PC-9 (cell line): ENCODE measurements at places on chromosomes 16 and 17. TPM values are rescaled to one million over a fixed set of nuclear protein-coding genes. Genes with fewer than 3 reads are reported as not detected.

DNA sequence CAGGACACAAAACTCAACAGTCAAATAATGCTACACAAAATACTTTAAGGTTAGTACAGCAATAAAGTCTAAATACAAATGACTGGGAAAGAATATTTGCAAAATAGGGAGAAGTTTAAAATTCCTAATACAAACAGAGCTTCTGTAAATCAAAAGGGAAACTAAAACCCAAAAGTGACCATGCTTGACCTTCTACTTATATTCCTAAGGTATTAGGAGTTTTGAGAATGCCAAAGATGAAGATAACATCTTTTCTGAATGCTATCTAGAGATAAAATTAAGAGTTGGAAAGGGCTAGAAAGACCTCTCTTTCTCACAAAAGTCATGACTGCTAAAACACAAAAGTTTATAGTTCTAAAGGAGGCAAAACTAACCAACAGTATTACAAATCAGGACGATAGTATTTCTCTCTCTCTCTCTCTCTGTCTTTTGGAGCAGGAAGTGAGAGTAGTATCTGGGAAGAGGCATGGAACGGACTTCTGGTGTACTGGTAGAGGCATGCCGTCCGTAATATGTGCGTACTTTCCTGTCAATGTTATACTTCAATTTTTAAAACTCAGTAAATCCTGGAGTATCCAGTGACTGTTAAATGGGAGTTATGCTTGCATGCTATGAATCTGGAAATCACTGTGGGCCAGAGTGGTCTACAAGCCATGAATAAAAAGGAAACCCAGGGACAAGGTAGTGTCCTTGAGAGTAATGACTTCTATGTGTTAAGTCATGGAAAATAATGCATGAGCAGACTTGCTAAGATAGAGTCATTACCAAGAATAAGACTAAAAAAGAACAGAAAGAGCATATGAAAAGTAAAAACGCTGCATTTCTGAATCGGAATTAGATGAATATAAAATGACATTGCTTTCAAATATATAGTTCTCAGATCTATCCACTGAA is 49.7 kb upstream of the ANKFY1 start:
- no peaks in the 10 kb centered on the region for H3K36me3 ChIP-seq
- H3K27ac ChIP-seq = peak overlapping the region; percentile 48
- no peak for DNase-seq
- H3K4me1 ChIP-seq = peaks cover 9% of the 10 kb centered on the region
- H3K4me3 ChIP-seq = no peak overlapping the region

DNA sequence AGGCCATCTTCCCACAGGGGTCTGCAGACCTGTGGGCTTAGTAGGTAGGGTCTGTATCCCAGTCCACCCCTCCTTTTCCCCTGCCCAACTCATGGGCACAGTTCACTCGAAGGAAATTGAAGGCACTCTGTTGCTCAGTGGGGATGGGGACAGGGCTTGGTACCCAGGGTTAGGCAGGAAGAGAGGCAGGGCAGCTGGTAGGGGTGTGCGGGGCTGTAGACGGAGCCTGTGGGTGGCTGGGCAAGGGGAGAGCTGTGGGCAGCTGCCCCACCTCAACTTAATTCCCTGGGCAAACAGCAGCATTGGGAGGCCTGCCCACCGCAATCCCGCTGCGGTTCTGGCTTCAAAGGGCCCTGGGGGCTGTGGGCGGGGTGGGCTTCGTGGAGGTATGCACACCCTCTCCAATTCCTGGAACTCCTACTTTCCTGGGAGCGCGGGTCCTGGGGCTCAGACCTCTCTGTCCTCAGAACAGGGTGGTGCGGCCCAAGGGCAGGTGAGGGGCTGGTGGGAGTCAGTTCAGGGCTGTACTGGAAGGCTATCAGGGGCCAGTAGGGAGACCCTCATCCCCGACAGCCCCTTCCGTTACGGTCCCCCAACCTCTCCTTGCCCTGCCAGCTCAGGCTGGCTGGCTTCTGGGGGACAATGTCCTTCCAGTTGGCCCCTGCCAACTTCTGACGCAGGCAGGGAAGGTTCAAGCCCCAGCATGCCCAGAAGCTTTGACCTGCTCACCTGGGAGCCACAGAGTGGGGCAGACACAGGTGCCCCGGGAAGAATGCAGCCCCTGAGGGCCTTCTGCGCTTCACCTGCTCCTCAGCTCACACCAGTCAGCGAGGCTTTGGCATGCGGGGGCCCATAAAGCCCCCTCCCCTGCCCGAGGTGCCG is 9.1 kb downstream of the FOXJ1 start:
- no peaks in the 10 kb centered on the region for H3K27me3 ChIP-seq
- H3K36me3 ChIP-seq = no peaks in the 10 kb centered on the region
- DNase-seq = peak; percentile 52
- no peak overlapping the region for H3K4me3 ChIP-seq

RNF227 gene
- 3.1 and 4.2 TPM in 2 replicates for total RNA-seq

DNA sequence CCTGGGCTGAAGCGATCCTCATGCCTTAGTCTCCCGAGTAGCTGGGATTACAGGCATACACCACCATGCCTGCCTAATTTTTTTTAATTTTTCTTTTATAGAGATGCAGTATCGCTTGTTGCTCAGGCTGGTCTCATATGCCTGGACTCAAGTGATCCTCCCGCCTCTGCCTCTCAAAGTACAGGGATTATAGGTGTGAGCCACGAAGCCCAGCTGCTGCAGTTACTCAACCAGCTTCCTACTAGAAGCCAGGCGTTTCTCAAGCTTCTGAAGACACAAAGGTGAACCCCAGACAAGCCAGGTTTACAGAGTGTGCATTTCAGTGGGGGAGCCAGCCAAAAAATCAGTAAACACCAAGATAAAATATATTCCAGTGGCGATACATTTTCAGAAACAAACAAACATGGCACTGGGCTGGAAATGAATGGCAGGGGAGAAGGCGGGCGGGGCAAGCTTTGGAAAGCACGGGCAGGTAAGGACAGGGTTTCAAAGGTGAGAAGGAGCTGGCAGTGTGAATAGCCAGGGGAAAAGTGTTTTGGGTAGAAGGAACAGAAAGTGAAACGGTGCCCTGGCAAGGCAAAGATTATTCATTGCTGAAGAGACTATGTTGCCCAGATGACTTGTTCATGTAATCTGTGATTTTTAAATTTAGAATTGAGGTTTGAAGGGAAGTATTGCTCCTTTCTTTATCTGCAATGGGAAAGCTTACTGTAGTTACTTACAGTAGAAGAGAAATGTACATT is 471.1 kb downstream of the WWOX start:
- no peak overlapping the region for H3K27ac ChIP-seq
- no peaks in the 10 kb centered on the region for H3K4me1 ChIP-seq
- DNase-seq = no peak
- no peaks in the 10 kb centered on the region for H3K36me3 ChIP-seq
- H3K4me3 ChIP-seq = no peak overlapping the region

DNA sequence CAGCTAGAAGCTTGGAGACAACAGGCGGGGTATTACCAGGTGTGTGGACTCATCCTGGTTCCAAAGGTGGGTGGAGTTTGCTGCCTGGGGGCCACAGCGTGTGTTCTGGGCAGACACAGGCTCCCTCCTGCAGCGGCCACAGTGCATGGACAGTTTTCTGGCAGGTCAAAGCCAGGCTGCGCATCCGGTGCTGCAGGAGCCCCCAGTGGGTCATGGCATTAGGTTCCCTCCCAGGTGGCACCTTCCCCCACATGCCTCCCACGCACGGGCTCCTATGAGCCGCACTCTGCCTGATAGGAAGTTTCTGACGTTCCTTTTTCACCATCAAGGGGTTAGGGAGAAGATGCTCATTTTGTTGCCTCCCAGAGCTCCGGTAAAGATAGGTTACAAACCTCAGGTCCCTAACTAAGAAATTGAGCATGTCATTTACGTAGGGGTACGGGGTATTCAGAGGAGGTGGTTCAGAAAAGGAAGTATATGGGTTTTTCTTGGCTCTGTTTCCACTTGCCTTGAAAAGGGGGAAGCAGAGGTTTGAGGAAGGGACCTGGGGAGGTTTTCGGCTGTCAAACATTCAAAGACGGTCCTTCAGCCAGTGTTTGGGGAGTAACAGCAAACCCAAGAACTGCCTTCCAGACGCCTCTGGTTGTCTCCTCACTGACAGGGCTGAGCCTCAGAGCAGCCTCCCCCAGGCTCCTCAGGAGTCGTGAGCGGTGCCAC is 32.7 kb upstream of the NAT9 start:
- no peaks in the 10 kb centered on the region for H3K27me3 ChIP-seq
- no peak for DNase-seq
- H3K4me3 ChIP-seq = no peak overlapping the region
- H3K36me3 ChIP-seq = no peaks in the 10 kb centered on the region

NPIPA7 gene
- total RNA-seq = 5.7 and 7.2 TPM in 2 replicates

TBC1D3E gene
- not detected in 2 replicates for total RNA-seq

SPNS3 gene
- total RNA-seq = 14.8 and 15.9 TPM in 2 replicates

DNA sequence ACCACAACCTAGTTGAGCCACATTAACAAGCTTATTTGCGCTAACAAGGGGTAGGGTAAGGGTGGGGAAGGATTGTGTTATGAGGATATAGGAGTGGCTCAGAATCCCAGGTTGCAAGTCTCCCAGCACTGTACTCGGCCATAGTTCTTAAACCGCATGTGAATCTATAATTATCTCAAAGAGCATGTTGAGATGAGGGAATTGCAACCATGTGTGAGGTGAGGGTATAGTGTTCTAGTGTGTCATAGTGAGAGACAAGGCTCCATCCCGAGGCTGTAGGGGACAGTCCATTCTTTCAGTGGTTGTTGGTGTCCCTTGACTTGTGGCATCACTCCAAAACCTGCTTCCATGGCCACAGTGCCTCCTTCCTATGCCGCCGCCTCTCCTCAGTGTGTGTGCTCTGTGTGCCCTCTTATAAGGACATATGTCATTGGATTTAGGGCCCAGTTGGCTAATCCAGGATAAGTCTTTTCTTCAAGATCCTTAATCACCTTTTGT is 22.7 kb upstream of the ATP5MC1 start:
- H3K4me3 ChIP-seq = no peak overlapping the region
- H3K4me1 ChIP-seq = no peaks in the 10 kb centered on the region
- no peaks in the 10 kb centered on the region for H3K36me3 ChIP-seq
- no peak for DNase-seq
- H3K27me3 ChIP-seq = no peaks in the 10 kb centered on the region
- no peak overlapping the region for H3K27ac ChIP-seq

DNA sequence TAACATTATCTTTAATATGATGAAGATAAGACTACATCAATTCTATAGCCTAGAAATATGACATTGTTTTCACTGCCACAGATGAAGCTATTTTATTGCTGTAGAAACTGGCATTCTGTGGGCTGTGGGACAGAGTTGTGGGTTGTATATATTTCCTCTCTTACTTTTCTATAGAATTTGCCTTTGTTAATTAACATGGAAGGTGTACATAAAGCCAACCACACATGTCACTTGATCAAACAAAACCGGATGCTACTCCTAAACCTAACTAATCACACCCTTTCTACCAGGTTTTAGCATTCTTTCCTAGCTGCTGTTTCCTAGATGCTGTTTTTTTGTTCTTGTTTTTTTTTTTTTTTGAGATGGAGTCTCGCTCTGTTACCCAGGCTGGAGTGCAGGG is 81.2 kb upstream of the ATP2A3 start:
- no peaks in the 10 kb centered on the region for H3K4me1 ChIP-seq
- H3K27me3 ChIP-seq = no peaks in the 10 kb centered on the region
- no peak for DNase-seq
- no peak overlapping the region for H3K27ac ChIP-seq

DNA sequence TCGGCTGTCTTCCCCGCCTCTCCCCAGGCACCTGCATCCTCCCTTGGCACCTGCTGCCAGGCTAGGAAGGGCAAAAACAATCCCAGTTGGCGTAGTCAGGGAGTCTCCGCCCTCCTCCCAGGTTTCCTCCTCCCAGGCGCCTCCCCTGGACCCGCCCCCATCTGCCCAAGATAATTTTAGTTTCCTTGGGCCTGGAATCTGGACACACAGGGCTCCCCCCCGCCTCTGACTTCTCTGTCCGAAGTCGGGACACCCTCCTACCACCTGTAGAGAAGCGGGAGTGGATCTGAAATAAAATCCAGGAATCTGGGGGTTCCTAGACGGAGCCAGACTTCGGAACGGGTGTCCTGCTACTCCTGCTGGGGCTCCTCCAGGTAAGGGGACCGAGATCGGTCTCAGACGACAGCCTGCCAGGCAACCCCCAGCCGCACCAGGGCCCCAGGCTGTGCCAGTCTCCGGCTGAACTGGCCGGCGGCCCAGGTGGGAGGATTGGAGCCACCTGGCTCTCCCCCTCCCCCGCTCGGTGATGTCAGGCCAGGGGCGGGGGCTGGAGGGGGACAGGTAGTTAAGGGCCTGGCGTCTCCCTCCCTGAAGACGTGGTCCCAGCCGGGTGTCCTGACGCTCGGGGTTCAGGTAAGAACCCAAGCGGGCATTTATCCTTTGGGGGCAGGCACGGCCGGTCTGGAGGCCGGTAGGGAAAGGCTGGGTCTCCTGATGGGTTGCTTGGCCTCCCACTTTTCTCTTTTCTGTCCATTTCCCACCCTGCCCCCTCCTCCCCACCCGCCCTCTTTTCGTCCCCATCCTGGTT is at the start of gene GRB7:
Gene GRB7 (plus strand): TSS at position 179 of the 808 bp plus-strand sequence. CDS start 4,364 bp downstream, outside the sequence.
- H3K4me1 ChIP-seq = peaks cover 41% of the 10 kb centered on the region
- peak; percentile 84 for DNase-seq
- peaks cover 5% of the 10 kb centered on the region; the same call in 1 of the 2 replicates for H3K36me3 ChIP-seq
- H3K27me3 ChIP-seq = no peaks in the 10 kb centered on the region

SDK2 gene
- total RNA-seq = 0.04 TPM in 1 of 2 replicates, not detected in the other

NTN1 gene
- total RNA-seq = 17.7 and 24.5 TPM in 2 replicates

DNA sequence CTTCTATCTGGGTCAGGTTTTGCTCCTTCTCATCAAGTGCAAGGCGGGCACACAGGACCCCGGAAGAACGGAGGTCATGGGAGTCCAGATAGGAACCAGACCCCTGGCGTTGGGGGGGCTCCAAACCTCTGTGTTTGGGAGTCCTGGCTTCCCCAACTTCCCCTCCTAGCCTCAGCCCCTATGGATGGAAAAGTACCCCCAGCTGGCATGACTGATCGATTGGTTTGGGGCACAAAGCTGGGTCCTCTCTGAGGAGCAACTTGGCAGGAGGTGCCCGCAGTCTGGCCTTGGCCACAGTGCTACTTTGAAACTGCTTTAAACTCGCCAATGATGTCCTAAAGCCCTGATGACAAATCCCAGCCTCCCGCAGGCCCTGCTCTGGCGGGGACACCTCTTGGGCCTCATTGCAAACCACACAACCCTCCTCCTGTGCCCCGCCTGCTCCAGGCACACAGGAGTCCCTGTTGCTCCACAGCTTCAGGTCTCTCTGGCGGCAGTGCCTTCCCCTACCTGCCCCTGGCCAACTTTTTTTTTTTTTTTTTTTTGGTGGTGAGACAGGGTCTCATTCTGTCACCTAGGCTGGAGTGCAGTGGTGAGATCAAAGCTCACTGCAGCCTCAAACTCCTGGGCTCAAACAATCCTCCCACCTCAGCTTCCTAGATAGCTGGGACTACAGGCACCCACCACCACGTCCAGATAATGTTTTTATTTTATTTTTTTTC is 38.0 kb upstream of the SNN start:
- no peaks in the 10 kb centered on the region for H3K36me3 ChIP-seq
- no peak overlapping the region for H3K4me3 ChIP-seq
- DNase-seq = peak; percentile 72
- peak overlapping the region; percentile 98 for H3K27ac ChIP-seq

DNA sequence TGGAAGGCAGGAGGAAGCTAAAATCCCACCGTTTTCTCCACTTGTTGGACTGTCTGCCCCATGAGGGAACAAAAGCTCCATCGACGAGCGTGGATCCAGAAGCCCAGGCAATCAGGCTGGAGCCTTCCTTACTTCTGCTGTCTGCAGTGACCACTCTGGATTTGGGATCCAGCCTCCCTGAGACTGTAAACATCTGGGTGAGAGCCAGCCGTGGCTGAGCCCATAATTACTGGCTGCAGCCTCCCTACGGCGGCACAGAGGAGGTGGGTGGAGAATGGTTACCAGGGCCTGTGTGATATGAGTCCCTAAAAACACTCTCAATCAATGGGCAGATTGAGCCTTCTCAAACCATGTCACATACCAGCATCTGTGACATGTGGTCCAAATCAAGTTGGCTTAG is 158.2 kb downstream of the FOXL1 start:
- H3K4me1 ChIP-seq = no peaks in the 10 kb centered on the region
- DNase-seq = no peak
- no peak overlapping the region for H3K27ac ChIP-seq
- H3K36me3 ChIP-seq = no peaks in the 10 kb centered on the region
- H3K4me3 ChIP-seq = no peak overlapping the region

SGCA gene
- total RNA-seq = not detected in 2 replicates
